ENCODE measurements at places on chromosomes 12 and 14.

GRCh38 chr14:49461529-49462401 lies 124.4 kb downstream of the RPS29 start:
- H3K4me1 ChIP-seq: no peaks in the 10 kb centered on the region
- H3K36me3 ChIP-seq: no peaks in the 10 kb centered on the region
- H3K4me3 ChIP-seq: no peak overlapping the region
- no peak overlapping the region for H3K27ac ChIP-seq
- DNase-seq: no peak

DNA sequence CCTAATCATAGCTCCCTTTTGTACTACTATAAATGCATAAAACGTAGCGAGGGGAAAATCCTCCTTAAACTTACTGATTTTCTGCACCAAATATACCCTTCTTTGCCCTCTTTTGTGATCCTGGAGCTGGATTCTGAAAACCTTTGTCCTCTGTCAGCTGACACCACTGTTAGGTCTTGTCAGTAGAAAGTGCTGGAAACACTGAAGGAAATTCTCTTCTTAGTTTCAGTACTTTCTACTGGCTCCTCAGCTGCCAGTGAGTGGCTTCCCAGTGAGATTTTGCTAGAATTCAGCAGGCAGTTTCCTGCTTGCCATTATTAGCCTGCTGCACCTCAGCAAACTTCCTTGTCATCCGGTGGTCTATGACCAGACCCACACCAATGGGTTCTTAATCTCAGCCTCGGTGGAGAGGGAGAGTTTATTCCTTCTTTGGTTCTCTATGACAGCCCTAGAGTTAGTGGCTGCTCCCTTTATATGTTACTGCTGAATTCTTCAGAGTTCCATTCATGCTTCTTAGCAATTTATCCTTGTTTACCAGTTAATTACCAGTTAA lies 476.2 kb downstream of the FSCB start:
- no peaks in the 10 kb centered on the region for H3K36me3 ChIP-seq
- no peak for DNase-seq
- H3K27ac ChIP-seq: no peak overlapping the region
- H3K27me3 ChIP-seq: no peaks in the 10 kb centered on the region
- H3K4me3 ChIP-seq: no peak overlapping the region
- H3K4me1 ChIP-seq: peaks cover 10% of the 10 kb centered on the region

- H3K27me3 ChIP-seq: no peaks in the 10 kb centered on the region
- H3K27ac ChIP-seq: no peak overlapping the region
- H3K36me3 ChIP-seq: peaks cover 2% of the 10 kb centered on the region
- no peak overlapping the region for H3K4me3 ChIP-seq
- H3K4me1 ChIP-seq: peaks cover 2% of the 10 kb centered on the region
- DNase-seq: no peak
Measured at GRCh38 chr12:39813776-39814175, 194.2 kb upstream of the ABCD2 start.

GRCh38 chr12:53725824-53726223 lies 1.4 kb downstream of the CALCOCO1 start:
- DNase-seq: no peak
- H3K4me3 ChIP-seq: peak overlapping the region; percentile 89
- H3K27me3 ChIP-seq: peaks cover 2% of the 10 kb centered on the region
- peak overlapping the region; percentile 71 for H3K27ac ChIP-seq

- DNase-seq: no peak
- peaks cover 6% of the 10 kb centered on the region for H3K4me1 ChIP-seq
- no peak overlapping the region for H3K27ac ChIP-seq
- no peaks in the 10 kb centered on the region for H3K36me3 ChIP-seq
Measured at GRCh38 chr12:94187361-94187760, 39.0 kb downstream of the PLXNC1 start.

- no peak overlapping the region for H3K4me3 ChIP-seq
- no peak overlapping the region for H3K27ac ChIP-seq
- DNase-seq: no peak
- peaks cover 3% of the 10 kb centered on the region for H3K4me1 ChIP-seq
- peaks cover 34% of the 10 kb centered on the region for H3K36me3 ChIP-seq
Measured at GRCh38 chr14:102854091-102854703, 68.3 kb upstream of the AMN start.

DNA sequence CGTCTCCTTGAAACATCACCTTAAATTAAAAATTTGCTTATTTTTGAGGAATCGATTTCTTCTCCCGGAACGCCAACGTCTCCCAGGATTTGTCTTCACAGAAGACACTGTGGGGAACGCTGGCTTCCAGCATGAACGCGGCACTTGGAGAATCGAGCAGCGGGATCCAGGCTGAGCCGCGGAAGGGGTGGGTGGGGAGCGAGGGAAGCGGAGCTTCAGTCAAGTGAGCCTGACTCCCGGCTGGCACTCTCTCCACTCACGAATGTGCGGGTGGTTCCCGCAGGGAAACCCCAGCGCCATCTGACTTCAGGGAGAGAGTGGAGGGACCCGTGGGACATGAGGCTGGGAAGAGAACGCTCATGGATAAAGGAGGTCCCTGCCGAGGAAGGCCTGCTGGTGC lies 506.0 kb upstream of the TMEM132C start:
- no peaks in the 10 kb centered on the region for H3K4me1 ChIP-seq
- H3K4me3 ChIP-seq: no peak overlapping the region
- no peak overlapping the region for H3K27ac ChIP-seq

GRCh38 chr14:61168141-61168540 lies 113.0 kb downstream of the TMEM30B start:
- H3K27ac ChIP-seq: no peak overlapping the region
- no peak overlapping the region for H3K4me3 ChIP-seq
- no peaks in the 10 kb centered on the region for H3K27me3 ChIP-seq
- no peak for DNase-seq

DNA sequence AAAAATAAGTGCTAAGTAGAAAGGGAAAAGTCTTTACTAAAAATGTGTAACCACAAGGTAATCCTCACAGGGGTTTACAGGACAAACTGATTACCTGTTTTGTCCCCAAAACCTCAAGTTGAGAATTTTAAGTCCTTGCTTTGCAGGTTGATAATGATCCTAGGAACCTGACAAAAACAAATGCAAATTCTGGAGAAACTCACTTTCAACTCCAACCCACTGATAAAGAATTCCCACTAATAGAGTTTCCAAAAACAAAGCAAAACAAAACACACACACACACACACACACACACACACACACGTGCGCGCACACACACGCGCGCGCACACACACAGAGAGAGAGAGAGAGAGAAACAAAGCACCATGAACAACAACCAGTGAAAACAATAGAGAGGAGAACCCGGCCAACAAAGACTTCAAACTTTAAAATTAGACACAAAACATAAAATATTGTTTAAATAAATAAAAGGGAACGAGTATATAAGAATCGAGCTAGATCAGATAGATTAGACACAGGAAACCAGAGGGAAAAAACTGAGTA lies 187.0 kb upstream of the FOXN3 start:
- peaks cover 2% of the 10 kb centered on the region for H3K4me1 ChIP-seq
- peaks cover 47% of the 10 kb centered on the region for H3K36me3 ChIP-seq
- no peak overlapping the region for H3K4me3 ChIP-seq
- no peak overlapping the region for H3K27ac ChIP-seq
- H3K27me3 ChIP-seq: no peaks in the 10 kb centered on the region
